ENCODE measurements at places on chromosomes 2 and 18. TPM values are rescaled to one million over a fixed set of nuclear protein-coding genes. Genes with fewer than 3 reads are reported as not detected.

Gene CNTNAP5
- not detected for total RNA-seq

Gene NPAS2
- 30.6 TPM for total RNA-seq

Gene UGT1A6
- not detected for total RNA-seq

Gene CNGA3
- not detected for total RNA-seq

Gene RGPD3
- total RNA-seq = 0.05 TPM

Gene GAL3ST2
- not detected for total RNA-seq

Gene SPEG
- total RNA-seq = 0.29 TPM

Gene TCF23
- total RNA-seq = not detected

Gene PAX8
- 1.4 TPM for total RNA-seq

Gene FSHR
- not detected for total RNA-seq

Gene ERFE
- 7.7 TPM for total RNA-seq

Gene UGT1A4
- total RNA-seq = not detected

Gene GPR45
- total RNA-seq = not detected

Gene SERPINB10
- total RNA-seq = not detected

Gene VWA3B
- not detected for total RNA-seq

Gene SCN1A
- 0.05 TPM for total RNA-seq

Gene MROH2A
- total RNA-seq = not detected

Gene SP140
- 0.89 TPM for total RNA-seq

Gene TNFAIP6
- total RNA-seq = not detected

Gene HOXD10
- not detected for total RNA-seq

Gene FSIP2
- not detected for total RNA-seq

Gene CENPA
- 31.9 TPM for total RNA-seq

Gene NEU2
- not detected for total RNA-seq

Gene ICA1L
- total RNA-seq = 6.9 TPM

Gene DTNA
- 6.3 TPM for total RNA-seq

Gene STARD6
- 0.57 TPM for total RNA-seq

Gene ABCG5
- not detected for total RNA-seq

Gene ABHD1
- 1.4 TPM for total RNA-seq

Gene EPAS1
- total RNA-seq = 50.5 TPM

Gene PNKD
- total RNA-seq = 28.4 TPM

Gene ZBTB7C
- 0.09 TPM for total RNA-seq

Gene DLGAP1
- 1.8 TPM for total RNA-seq

Gene HMSD
- total RNA-seq = 0.81 TPM

Gene KRTCAP3
- 1.0 TPM for total RNA-seq

Gene ANKRD53
- not detected for total RNA-seq

Gene MOCOS
- 29.7 TPM for total RNA-seq

Gene MAPRE3
- total RNA-seq = 4.0 TPM
